Psoas muscle (tissue), 8 donors: ENCODE measurements at places on chromosomes 1 and 21.
A peak's percentile ranks its signal among the peaks of the same experiment; 100 is the strongest.

- DNase-seq: no peak
Observed at GRCh38 chr1:37274938-37275631, 199.3 kb upstream of the ZC3H12A start.

DNA sequence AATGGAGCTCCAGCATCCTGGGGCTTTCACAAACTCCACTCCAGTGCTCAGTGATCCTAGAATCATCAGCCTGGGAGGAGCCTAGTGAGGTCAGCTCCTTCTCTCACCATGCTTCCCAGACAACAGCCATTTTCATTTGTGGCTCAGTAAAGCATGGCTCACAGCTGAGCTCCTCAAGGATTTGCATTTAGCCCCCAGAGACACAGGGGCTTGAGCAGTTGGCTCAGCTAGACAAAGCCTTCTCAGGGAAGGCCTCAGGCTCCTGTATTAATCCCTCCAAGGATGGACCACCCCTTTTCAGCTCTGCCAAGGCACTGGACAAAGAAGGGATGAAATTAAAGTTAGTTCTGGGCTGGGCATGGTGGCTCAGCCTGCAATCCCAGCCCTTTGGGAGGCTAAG lies 39.5 kb downstream of the ERI3 start:
- no peak for DNase-seq

- no peak for DNase-seq
Observed at GRCh38 chr1:106793651-106794050, 262.8 kb upstream of the PRMT6 start.

DNA sequence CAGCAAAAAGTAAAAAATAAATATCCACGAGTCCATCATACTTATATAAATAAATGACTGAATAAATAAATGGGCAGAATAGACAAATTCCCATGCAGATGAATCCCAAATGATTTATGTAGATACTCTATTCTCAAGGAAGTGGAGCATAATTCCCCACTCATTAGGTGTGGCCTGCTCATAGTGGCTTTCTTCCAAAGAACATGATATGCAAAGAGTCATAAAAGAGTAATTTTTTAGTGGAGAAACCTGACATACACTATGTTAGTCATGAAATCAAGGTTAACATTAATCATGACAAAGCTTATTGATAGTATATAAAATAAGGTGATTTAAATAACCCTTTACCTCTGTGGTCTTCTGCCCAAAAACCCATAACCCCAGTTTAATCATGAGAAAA lies 298.9 kb downstream of the DPYD start:
- no peak for DNase-seq

DNA sequence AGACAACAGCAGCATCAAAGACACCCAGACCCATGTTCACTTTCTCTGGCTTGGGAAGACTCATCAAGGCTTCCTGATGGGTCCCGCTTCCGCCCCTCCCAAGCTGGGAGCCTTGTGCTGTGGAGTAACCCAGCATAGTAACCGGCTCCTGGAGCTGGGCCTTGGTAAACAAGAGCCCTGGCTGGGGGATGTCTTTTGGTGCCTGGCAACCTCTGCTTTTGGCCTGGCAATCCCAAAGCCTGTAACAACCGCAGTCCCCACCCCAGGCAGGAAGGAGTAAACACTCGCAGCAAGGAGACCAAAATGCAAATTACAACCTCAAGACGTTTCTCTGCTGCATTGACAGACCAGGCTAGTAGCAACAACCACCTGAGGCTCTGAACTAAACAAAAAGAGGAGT lies 16.9 kb upstream of the THRAP3 start:
- DNase-seq: peak; percentile 79

GRCh38 chr21:29182691-29183092 lies 52.2 kb downstream of the MAP3K7CL start:
- DNase-seq: no peak

- DNase-seq: no peak
Observed at GRCh38 chr1:100362821-100363466, 10.6 kb downstream of the CDC14A start.

DNA sequence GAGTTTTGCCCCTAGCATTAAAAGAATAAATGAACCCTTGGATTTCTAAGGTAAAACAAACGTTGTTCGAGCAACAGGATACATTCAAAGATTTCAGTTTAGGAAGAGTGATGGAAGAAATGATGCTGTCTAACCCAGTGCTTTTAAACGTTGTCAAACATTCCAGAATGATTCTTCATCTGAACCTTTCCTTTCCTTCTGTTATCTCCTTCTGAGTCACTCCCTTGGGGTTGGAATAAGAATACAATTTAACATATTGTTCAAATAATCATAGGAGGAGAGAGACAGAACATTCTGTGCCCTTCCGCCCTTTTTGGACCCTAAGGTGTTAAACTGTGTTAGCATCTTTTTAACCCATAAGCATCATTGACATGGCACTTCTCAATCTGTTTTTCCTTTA lies 61.1 kb upstream of the RCOR3 start:
- DNase-seq: no peak

DNA sequence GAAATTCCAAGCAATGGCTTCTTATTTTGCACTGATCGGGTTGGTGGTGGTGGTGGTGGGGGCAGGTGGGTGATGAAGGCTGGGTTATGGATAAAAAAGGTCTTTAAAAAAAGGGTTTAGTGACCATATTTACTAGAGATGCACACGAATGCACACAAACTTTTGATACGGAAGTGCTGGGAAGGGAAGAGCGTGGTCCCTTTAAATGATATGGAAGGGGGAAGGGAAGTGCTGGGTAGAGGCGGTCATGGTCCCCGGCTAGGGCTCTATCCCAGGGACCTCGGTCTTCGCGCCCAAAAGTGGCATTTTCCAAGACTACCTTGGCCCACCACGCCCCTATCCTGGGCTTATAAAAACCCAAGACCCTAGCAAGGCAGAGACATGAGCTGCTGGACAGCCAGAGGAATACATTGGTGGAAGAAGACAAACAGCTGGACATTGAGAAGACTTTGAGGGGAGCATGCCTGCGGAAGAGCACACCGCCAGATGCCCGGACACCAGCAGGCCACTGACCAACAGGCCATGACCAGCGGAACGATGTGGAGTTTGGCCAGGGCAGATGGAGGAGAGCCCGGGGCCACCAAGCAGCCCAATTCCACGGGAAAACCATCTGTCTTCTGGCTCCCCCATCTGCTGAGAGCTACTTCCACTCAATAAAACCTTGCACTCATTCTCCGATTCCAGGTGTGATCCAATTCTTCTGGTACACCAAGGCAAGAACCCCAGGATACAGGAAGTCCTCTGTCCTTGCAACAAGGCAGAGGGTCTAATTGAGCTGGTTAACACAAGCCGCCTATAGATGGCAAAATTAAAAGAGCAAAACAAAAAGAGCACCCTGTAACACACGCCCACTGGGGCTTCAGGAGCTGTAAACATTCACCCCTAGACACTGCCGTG lies 1720.2 kb downstream of the MRPL39 start:
- no peak for DNase-seq

DNA sequence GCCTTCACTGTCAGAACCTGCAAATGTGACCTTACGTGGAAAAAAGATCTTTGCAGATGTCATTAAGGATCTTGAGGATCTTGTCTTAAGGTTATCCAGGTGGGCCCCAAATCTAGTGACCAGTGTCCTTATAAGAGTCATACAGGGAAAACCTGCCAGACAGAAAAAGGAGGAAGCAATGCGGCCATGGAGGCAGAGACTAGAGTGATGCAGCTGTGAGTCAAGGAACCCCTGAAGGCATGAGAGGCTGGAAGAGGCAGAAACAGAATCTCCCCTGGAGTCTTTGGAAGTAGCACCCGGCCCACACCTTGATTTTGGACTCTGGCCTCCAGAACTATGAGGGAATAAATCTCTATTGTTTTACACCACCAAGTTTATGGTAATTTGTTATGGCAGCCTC lies 36.5 kb upstream of the DNASE2B start:
- no peak for DNase-seq

DNA sequence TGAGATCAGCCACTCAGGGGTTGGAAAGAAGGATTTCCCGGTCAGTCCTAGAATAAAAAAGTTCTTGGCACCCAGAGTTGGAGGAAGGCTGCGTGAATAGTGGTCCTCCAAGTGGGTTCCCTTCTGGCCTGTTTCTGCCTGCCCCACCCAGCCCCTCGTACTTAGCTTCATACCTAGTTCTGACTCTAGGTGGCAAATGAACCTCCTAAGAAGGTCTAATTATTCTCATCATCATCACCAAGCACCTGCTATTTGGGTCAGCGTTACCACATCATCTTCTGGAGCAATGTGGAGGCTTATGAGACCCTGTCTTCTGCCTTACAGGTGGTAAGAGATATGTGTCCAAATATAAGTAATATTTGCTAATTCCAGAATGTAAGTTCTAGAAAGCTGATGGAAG lies 35.9 kb upstream of the NFASC start:
- DNase-seq: no peak

DNA sequence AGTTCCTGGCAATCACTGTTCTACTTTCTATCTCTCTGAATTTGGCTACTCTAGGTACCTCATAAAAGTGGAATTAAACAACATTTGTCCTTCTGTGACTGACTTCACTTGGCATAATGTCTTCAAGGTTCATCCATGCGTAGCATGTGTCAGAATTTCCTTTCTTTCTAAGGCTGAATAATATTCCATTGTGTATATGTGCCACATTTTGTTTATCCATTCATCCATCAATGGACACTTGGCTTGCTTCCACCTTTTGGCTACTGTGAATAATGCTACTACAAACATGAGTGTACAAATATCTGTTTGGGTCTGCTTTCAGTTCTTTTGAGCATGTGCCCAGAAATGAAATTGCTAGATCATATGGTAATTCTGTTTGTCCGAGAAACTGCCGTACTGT lies 14.7 kb downstream of the CACHD1 start:
- no peak for DNase-seq

DNA sequence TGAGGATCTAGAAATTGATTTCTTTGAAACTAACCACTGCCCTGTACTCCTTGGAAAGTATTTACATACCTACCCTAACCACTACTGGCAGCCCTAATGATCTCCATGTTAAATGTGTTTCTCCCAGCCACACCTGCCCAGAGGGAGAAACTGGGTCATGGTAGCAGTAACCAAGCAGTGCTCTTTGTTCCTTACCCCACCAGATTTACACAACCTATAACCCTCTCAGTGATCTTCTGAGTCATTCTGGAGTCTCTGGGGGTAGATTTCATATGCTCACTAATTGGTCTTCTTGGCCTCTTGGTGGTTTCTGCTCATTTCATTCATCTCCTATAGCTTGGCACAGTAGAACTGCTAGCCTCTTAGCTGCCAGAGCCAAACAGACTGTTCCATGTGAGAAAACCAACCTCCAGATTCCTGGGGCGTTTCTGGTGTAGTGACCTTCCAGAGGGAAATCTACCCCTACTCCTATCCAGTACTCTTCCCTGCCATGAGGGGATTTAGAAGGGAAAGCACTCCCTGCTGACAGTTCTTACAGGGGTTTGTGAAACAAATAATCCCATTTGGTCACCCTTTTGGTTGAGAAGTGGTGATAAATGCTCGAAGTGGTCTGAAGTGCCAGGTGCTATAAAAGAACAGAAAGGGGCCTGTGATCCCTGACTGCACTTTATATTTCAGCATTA lies 36.2 kb upstream of the LRIG2 start:
- DNase-seq: no peak

DNA sequence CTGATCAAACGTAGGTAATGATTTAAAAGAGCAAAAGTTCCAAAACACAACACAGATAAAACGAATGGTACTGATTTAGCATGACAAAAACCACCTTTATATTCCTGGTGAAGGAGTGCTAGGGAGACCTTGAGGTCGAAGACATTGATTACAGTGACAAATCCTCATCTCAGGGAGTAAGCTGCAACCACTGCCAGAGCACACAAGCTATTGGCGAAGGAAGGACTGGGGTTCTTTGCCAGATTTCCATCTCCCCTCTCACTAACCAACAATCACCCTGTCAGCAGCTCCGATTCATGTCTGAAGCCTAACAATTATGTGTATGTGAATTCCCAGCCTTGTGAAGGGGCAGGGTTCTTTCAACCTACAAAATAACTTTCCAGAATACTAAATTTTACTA lies 40.2 kb upstream of the DMRTB1 start:
- no peak for DNase-seq

- no peak for DNase-seq
Observed at GRCh38 chr1:42952303-42953001, 6.2 kb downstream of the SLC2A1 start.

GRCh38 chr1:156198831-156199349 lies 5.0 kb downstream of the SLC25A44 start:
- DNase-seq: no peak

DNA sequence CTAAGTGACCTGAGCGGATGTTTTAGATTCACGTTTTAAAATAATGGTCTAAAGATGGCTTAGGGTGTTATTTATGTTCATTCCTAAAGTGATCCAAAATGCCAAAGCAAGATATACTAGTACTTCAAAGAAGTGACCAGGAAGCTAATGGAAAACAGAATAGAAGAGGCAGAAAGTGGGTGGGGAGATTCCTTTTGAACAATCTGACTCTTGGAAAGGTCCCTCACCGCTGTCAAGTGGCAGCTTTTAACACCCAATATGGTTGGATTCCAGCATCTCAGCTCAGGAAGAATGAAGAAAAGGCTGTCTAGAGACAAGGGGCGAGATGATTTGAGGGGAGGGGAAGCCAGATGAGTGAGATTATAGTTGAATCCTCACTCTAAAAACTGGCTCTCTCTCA lies 90.3 kb downstream of the SCMH1 start:
- no peak for DNase-seq

DNA sequence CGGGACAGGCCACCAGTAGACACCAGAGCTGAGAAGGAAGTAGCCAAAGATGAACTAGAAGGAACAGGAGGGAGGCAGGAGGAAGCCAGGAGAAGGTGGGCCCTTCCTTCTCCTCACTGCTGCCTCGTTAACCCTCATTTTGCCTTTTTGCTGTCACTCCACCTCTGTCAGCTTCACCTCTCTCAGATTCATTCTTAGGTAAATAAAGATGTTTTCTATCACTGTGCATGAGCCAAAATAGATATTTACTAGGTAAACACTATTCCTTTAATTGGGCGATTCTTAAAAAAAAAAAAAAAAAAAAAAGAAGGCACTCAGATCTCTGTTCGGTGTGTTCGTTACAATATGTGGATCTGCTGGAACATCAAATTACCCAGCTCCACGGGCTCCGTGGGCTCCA lies 112.3 kb downstream of the GLUL start:
- DNase-seq: no peak

DNA sequence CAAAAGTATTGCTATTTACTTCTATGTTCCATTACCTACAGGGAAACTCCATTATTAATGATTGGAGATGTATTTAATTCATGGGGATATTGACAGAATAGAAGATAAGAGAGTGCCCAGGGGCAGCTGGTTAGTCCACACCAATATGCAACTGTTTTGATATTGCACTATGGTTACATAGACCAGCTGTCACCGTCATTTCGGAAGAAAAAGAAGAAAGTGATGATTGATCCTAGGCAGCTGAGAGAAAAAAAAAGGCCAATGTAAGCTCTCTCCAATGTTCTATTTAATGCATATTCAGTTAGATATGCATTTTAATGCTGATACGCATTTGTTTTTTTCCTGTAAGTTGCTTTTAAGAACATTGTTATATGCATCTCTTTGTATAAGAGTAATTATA lies 1367.2 kb downstream of the KCNT2 start:
- no peak for DNase-seq

DNA sequence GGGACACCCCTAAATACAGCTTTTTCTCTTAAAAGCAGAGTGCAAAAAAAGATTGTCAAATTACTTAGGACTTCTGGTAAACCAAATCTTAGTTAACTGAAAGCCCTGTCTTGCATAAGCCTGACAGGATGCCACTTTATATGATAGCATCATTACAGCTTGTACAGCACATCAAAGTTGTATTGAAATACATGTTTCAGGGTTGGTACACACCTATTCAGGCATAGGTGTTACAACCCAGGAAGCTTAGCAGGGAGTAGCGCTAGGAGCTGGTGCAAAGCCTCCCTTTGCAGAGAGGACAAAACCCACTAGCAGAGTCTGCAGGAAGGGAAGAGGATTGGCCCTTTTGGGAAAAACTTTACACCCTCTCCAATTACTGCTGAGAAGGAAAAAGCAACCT lies 258.9 kb upstream of the SGIP1 start:
- no peak for DNase-seq
